Activated CD8-positive, alpha-beta memory T cell treated with anti-CD3 and anti-CD28 coated beads for 1 hour (primary cell): ENCODE measurements at places on chromosomes 3 and 15.

DNA sequence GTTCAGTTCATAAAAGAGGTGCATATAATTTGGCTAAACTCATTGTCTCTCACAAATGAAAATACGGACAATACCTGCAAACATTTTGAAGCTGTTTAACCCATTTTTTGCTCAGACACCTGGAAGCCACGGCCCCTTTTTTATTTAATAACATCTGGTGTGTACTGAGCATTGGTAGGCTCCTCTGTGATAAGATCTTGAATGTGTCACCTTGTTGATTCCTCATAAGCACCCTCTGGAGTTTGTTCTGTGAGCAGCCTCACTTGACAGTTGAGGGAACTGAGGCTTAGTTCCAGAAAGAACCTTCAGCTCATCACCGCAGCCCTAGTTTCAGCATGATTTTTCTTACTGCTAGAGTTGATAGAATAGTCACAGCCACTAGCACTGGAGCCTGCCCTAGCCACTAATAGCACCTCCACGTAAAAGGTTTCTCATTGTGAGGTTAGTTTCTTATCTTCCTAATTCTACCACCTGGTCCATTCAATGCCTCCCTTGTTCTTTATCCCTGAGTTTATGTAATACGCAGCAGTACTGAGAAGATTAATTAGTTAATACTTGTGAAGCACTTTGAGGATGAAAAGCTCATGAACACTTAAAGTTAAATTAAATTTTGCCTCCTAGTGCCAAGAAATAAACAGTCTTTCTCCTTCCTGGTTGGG, 71.9 kb downstream of the ITPR1 start:
- DNase-seq: no peak

- no peak for DNase-seq
These were observed 545.0 kb downstream of the ZPLD1 start for GRCh38 chr3:102979682-102980354.

DNA sequence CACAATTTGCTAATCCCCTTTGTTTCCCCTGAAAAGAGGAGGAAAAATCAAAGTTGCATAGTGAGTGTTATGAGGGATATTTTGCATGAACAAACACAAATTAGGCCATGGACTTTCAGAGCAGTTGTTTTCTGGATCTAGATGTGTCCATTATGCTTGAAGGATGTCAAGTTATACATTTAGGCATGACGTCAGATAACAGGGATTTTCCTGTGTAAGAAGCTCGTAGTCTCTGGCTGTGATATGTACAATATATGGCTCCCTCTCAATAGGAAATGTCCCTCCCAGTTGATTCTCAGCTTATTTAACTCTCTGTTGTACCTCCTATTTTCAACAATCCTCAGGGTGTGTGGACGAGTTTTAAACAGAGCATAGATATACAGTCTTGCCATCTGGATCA, 171.0 kb downstream of the RBMS3 start:
- DNase-seq: no peak

- no peak for DNase-seq
These were observed 91.2 kb downstream of the FILIP1L start for GRCh38 chr3:100023150-100023549.

GRCh38 chr3:160135851-160136250, 89.4 kb upstream of the C3orf80 start:
- DNase-seq: no peak

- no peak for DNase-seq
These were observed 398.6 kb downstream of the WDR72 start for GRCh38 chr15:53360881-53361280.

GRCh38 chr3:186759231-186759930, 24.0 kb upstream of the EIF4A2 start:
- no peak for DNase-seq

- DNase-seq: no peak
These were observed 21.9 kb upstream of the SLC30A4 start for GRCh38 chr15:45544266-45545023.

- no peak for DNase-seq
These were observed 204.9 kb downstream of the CNTN4 start for GRCh38 chr3:2303566-2303965.

DNA sequence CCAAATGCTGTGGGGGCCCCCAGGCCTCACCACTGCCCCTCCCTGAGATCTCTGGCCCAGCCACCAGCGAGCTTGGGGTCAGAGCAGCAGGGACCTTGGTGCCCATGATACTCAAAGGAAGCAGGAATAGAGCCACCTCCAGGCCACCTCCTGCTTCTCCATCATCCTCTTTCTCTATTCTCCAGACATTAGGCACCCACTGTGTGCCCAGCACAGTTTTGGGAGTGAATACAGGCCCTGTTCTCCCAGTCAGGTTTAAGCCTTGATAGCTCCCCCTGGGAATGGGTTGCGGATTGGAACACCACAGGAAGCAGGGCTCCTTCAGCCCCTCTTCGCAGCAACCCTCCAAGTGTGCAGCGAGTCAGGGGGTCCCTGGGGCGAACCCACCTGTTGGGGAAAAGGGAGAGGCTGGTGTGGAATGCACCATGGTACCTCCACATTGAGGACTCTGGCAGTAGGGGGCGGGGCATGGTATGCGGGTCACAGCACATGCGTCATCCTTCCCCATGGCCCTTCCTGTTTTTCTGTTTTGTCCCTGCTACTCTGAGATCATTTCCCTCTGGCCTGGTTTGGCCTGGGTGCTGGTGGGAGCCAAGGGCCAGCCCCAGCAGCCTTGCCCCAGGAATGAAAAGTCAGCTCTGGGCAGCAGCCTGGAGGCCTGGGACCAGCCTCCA, 14.2 kb upstream of the SEMA3B start:
- DNase-seq: no peak

DNA sequence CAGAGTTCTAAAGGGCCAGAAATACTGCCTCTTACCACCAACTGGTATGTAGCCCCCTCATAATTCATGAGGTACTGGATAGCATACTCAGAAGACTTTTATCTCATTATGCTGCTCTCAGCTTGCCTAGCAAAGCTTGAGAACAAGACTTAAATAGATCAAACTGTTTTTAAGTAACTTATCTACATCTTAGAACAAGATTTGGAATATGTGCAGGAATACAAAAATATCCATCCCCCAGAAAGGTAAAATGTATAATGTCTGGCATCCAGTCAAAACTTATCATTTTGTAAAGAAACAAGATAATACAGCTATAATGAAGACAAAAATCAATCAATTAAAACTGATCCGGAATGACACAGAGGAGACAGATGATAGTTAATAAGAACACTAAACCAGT, 400.4 kb upstream of the TGFBR2 start:
- DNase-seq: no peak

- no peak for DNase-seq
These were observed 699.5 kb upstream of the CFAP20DC start for GRCh38 chr3:59749291-59749690.

GRCh38 chr3:170889132-170889531, 19.1 kb upstream of the RPL22L1 start:
- no peak for DNase-seq

- no peak for DNase-seq
These were observed 34.8 kb downstream of the PDHB start for GRCh38 chr3:58398669-58399333.

DNA sequence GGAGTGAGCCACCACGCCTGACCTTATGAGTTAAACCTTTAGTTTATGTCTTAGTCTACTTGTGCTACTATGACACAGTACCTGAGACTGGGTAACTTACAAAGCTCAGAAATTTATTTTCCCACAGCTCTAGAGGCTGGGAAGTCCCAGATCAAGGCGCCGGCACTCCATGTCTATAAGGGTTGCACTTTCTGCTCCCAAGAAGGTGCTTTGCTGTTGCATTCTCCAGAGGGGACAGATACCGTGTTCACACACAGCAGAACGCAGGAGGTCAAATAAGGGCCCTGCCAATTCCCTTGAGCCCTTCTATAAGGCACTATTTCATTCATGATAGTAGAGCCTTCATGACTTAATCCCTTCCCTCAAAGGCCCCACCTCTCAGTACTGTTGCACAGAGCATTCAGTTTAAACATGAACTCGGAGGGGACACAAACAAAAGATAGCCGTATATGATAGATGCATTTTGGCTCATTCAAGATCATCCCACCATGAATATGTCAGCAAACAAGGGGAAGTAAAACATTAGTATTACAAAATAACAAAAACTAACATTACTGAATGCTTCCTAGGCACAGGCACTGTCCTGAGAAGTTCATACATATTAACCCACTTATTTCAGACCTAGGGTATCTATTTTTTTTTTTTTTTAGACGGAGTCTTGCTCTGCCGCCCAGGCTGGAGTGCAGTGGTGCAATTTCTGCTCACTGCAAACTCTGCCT, 26.5 kb downstream of the PLA1A start:
- no peak for DNase-seq

GRCh38 chr3:33831053-33831452, 32.6 kb downstream of the PDCD6IP start:
- DNase-seq: no peak

- DNase-seq: peak; percentile 62
These were observed 64.1 kb upstream of the KLHL25 start for GRCh38 chr15:85858586-85859375.

- no peak for DNase-seq
These were observed 1.1 kb upstream of the RNU6-1 start for GRCh38 chr15:67840749-67841512.

DNA sequence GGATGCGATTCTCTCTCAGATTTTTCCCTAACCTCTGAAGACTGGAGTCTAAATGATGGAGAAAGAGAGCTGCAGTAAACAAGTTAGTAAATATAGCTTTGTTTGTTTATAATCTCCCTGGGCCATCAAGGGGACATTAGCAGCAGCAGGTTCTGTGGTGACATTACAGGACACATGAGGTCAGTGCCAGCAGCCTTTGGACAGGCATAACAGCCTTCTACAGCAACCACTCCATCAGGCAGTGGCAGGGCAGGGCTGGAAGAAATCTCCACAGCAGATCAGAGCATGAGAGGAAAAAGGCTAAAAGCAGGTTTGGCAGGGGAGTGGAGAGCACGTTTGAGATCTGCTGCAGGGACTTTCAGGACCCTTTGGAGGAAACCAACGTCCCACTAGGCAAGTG, 127.6 kb upstream of the ACP3 start:
- no peak for DNase-seq

- no peak for DNase-seq
These were observed 25.1 kb downstream of the FSTL1 start for GRCh38 chr3:120425572-120426250.

DNA sequence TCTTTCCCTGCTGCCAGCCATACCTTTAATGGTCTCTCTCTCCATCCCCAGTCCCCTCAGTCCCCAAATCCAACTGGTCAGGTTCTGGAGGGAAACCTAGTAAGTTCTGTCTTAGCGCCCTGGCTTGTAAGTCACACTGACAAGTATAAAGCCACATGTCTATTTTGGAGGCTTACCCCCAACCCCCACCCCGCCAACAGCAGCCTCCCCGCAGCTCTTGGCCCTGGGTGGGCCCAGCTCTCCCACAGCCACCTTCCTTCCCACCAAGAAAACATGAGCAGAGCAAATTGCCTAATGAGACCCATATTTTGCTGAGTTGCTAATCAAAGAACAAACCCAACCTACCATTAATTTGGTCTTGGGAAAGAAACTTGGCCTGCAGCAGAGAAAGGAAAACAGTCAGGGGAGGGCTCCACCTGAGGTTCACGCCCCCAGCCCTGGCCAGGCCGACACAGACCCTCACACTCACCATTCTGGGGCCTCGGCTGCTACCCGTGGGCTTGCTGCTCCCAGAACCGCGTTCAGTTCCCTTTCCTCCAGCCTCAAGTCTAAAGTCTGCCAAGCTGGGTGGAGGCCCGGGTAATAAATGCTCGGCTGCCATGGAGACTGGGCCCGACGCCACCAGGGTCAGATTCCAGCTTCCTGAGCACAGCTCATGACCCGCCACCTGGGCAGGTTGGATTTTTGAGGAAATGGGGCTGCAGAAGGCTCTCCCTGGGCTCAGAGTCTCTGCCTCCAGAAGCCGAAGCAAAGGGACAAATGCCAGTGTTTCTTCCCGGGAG, at the start of gene CALML4:
TSS of gene CALML4 (minus strand) at position 557 of the 782 bp plus-strand sequence. CDS start at position 472, 85 bp downstream.
- DNase-seq: no peak

DNA sequence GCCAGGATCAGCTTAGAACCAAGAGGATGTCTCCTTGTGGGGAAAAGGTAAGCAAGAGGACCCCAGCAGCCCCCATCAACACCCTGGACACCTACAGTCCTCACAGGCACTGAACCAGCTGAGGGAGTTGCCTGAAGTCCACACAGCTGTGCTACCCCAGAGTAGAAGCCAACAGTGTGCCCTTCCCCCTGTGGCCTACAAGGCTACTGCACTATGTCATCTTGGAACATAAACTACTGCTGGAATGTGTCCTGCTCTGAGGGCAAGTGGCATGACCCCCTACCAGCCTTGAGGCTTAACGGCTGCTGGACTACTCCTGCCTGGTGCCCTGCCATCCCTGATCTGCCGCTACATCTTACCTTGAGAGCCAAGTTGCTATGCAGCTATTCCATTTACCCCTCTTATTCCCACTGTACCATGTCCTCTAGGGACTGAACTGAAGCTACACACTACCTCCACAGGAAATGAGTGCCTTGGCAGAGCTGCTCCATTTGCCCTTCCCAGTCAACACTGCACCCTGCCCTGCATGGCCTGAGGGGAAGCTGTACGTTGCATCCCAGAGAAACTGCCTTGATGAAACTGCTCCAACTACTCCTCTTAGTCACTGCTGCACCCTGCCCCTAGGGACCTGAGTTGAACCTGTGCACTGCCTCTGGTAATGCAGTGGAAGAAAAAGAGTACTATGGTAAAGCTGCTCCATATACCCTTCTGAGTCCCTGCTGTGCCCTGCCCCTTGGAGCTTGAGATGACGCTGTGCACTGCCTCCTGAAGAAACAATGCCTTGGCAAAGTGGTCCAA, 40.2 kb upstream of the ATP13A5 start:
- DNase-seq: no peak

DNA sequence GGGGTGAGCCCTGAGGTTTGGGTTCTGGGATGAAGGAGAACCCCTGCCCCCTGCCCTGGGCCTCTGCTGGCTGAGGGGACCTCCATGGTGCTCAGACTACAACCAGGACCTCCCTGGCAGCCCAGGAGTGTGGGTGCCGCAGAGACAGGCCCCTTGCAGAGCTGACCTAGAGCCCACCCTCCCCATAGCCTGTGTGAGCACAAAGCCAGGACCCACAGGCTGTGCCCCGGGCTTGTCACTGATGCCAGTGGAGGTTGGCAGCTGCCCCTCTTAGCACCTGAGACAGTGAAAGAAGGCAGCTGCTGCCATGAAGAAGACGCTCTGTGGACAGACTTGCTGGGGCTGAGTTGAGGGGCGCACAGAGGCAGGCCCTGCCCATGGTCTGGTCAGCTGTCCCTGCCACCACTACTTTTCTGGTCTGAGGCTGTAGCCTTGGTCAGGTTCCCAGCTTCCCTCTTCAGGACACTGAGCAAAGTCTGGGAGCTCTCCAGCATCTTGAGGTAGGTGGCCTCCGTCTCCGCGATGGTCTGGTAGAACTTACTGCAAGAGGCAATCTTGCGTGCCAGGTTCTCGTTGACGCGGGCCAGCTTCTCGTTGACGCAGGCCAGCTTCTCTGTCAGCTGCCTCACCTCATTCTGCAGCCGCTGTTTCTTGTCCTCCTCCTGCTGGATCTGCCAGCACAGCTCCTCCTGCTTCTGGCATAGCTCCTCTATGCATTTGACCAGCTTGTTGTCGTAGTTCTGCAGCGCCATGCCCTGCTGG, 23.0 kb downstream of the USP4 start:
- no peak for DNase-seq

DNA sequence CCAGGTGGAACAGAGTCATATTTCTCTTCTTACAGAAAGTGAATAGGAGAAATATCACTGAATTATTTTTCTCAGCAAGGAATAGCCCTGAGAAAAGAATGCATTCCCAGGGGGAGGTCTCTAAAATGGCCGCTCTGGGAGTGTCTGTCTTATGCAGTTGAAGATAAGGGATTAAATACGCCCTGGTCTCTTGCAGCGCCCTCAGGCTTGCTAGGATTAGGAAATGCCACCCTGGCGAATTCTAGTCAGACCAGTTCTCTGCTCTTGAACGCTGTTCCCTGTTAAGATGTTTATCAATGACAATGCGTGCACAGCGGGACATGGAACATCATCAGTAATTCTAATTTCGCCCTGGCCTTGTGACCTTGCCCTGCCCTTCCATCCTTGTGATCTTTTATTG, 949.0 kb upstream of the SEMA6D start:
- DNase-seq: no peak
